NCI-H524 (cell line): ENCODE measurements at places on chromosomes 2 and 18.

DNA sequence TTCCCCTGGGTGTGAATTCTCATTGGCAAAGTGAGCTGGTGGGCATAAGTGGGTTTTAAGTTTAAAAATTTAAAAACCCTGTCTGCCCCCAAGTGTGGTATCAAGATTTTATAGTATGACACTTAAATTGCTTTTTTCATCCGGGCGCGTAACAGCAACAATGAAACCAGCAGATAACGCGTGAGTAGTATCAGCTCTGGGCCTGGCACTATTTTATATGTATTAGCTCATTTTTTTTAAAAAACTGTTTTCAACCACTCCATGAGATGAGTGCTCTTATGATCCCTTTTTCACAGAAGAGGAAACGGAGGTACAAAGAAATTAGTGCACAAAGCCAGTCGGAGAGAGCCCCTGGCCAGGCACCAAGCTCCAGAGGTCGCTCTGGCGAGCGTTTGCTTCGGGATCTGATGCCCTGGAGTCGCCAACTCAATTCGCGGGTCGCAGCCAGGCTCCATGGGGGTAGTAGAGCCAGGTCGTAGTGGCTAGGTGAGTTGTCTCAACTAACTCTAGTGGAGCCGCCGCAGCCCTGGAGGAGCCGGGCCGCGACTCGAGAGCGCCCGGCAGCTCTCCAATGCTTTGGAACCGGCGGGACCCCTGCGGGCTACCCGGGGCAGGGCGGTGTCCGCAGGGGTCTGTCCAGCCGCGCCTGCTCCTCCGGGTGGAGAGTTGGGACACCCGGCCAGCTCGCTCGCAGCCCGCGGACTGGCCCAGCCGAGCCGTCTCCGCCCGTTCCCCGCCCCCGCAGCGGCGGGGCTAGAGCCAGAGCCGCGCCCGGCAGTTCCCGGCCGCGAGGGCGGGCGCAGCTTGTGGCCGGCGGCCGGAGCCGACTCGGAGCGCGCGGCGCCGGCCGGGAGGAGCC is at the start of gene IL1R1:
Gene IL1R1 (plus strand): TSS at position 777 of the 859 bp plus-strand sequence. CDS start 14,979 bp downstream, outside the sequence.
- peak; percentile 16 for DNase-seq

GRCh38 chr2:138708682-138709241 is 71.4 kb downstream of the NXPH2 start:
- DNase-seq = no peak

GRCh38 chr2:230940471-230940815 is 15.4 kb upstream of the GPR55 start:
- DNase-seq = no peak

- no peak for DNase-seq
These were observed 40.8 kb downstream of the RNF152 start for GRCh38 chr18:61851940-61852451.

DNA sequence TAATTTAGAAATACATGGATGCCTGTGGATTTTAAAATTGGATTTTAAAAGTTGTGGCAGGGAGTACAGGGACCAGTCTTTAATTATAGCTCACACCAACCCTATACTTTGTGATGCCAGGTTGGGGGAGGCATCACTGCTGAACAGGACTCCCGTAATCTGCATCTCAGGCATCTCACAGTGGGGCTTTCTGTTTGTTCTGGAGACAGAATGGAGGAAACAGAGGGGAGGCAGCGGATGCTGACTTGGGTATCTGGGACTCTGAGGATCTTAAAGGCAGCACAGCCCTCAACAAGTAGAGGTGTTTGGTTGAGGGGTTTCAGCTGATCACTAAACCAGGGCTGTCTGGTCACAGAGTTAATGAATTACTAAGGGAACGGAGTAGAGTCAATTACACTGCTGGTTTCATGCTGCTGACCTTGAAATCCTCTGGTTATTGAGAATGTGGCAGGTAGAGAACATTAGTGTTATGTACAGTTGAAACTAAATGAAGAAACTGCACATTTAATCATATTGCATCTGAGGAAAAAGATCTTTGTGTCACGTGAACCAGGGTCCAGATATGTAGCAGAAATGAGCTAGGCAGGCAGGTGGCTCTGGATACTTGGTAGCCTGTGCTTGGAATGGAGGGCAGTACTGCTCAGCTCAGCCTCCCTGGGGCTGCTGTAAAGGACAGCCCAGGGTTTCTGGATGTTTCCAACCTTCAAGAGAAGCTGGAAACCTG is 40.3 kb downstream of the FHOD3 start:
- DNase-seq = no peak

DNA sequence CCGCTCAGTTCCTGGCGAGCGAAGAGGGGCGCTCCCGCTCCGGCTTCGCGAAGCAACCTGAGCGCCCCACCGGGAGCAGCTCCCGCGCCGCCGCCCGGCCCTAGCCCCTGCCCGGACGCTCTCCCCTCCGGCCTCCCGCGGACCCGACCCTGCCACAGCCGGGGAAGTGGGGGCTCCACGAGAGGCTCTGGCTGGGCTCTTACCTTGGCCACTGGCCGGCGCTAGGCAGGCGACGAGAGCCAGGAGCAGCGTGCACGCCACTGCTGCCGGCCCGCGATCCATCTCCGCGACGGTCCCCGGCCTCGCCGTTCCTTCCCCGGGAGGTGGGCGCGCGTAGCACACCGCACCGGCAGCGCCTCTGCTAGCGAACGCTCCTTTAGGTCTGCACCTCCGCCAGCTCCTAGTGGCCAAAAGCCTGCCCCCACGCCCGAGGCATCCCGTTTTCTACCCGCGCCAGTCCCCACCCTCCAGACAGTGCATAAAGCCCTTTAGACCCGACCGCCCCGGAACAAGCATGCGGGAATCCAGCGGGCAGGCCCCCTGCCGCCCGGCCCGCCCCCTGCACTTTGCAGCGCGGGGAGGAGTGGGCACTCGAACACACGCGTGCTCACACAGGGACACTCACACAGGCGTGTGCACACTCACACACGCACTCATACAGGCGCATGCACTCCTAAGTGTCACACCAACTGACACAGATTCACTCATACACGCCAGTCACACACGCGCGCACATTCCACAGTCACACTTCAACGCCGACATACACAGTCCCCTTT is at the start of gene LRP2:
Gene LRP2 (minus strand): TSS at position 417 of the 776 bp plus-strand sequence. CDS start 135 bp downstream, at position 282.
- DNase-seq = no peak

GRCh38 chr18:26806224-26806623 is 59.3 kb downstream of the AQP4 start:
- no peak for DNase-seq

DNA sequence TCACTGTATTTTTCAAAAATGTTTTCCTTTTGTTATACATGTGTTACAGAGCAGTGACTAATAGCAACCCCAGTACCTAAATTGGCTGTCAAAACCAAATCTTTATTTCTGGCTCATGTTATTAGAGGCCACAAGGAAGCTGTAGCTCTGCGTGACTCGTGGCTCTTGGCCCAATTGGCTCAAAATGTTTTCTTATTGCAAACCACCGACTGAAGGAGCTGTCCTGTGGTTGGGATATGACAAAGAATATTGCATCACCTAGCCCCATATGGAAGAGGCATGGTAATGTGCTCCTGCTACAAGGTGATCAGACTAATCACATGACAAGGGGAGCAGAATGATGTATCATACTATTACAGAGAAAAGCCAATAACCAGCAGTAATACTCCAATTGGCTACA is 1058.5 kb downstream of the CBLN2 start:
- DNase-seq = no peak

GRCh38 chr2:65914244-65914786 is 481.9 kb upstream of the SPRED2 start:
- DNase-seq = no peak

- no peak for DNase-seq
These were observed 147.2 kb downstream of the TSN start for GRCh38 chr2:121902616-121903015.

- no peak for DNase-seq
These were observed 57.9 kb upstream of the KCNE4 start for GRCh38 chr2:222993920-222994650.

DNA sequence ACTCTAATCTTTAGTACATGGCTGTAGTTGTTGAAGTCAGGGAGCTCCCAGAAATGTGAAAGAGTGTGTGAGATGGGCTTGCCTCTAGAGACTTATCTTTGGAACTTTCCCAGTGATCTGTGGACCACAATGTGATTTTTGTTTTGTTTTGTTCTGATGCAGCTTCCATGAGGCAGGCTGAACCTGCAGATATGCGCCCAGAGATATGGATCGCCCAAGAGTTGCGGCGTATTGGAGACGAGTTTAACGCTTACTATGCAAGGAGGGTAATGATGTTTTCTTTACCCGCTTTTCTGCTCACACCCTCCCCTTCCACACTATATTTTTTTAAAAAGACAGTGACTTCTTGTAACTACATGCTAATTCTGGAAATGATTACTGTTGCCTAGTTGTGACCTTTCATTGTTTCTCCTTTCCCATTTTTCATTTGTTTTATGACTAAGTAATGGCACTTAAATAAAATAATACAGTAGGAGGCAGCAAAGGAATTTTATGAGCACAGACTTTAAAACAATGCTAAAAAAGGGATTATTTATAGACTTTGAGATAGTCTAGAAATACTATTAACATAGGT is 29.3 kb downstream of the BCL2L11 start:
- DNase-seq = no peak

DNA sequence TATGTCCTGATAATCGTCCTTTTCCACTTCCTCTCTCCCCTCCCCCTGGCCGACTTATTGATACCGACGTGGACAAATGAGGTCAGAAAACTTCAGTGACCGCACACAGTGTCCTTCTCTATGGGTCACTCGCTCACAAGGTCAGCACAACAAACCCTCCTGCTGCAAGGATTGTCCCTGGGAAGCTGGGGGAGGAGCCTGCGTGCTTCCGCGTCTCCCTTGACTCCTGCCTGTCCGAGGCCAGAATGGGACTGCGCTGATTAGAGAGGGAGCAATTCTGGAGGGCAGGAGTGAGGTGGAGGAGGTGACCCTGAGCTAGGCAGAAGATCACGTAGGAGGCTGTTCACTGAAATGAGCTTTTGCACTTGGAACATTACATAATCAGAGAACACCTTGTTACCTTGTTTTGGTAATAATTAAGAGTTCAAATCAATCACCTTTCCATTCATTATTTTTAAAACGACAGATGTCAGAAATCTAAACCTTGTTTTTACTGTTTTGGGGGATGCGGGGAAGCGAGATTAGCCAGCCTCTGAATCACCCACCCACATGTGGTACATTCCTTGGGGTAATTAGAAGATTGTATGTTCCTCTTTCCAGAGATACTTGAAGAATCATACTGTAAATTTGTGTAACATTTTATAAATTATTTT is 70.6 kb downstream of the CTAGE1 start:
- DNase-seq = no peak

GRCh38 chr2:196967116-196967515 is 40.6 kb upstream of the PGAP1 start:
- DNase-seq = no peak

- DNase-seq = no peak
These were observed 7.9 kb upstream of the E2F6 start for GRCh38 chr2:11473659-11474433.

- no peak for DNase-seq
These were observed 158.9 kb downstream of the VAPA start for GRCh38 chr18:10072671-10073175.

GRCh38 chr2:19868701-19869580 is 32.8 kb downstream of the TTC32 start:
- DNase-seq = peak; percentile 56

DNA sequence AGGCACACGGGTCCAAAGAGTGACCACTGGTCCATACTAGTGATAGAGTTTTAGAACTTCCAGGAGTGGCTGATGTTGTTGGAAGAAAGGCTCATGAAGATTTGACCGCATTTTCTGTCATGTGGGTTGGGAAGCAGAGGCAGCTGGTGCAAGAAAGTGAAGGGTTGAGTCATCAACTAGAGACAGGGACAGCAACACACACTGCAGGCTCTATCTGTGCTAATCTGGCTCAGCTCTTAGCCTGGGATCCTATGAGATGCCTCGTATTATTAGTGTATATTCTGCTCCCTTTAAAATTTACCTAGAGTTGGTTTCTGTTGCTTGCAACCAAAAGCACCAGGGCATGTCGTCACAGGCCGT is 2.5 kb upstream of the SH3RF3 start:
- DNase-seq = no peak

GRCh38 chr2:128261245-128262128 is 57.2 kb downstream of the HS6ST1 start:
- no peak for DNase-seq

- DNase-seq = no peak
These were observed 213.1 kb downstream of the IKZF2 start for GRCh38 chr2:212938144-212938793.

DNA sequence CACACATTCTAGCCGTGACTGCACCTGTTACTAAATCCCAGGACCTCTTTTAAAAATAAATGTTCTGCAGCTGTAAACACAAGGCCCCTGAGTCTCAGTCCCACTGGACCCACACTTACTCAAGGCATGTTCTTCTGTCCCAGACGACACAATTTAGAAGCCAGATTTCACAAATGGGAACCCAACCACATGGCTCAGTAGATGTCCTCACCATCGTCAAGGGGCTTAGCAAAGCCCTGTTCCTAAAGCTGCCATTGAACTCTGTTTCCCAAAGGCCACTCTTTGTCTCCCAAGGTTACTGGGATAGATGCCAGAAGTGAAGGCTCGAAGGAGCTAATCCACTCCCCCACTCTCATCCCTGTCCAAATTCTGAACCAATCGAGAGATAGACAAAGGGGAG is 301.0 kb downstream of the GALR1 start:
- no peak for DNase-seq

- DNase-seq = no peak
These were observed 32.0 kb downstream of the SLC14A1 start for GRCh38 chr18:45755934-45756333.

- DNase-seq = peak; percentile 7
These were observed 57.4 kb downstream of the RAB31 start for GRCh38 chr18:9765501-9765900.

GRCh38 chr2:152335726-152336118 is 748 bp downstream of the FMNL2 start:
- no peak for DNase-seq

- DNase-seq = no peak
These were observed 98.8 kb downstream of the TRABD2A start for GRCh38 chr2:84781942-84782716.

DNA sequence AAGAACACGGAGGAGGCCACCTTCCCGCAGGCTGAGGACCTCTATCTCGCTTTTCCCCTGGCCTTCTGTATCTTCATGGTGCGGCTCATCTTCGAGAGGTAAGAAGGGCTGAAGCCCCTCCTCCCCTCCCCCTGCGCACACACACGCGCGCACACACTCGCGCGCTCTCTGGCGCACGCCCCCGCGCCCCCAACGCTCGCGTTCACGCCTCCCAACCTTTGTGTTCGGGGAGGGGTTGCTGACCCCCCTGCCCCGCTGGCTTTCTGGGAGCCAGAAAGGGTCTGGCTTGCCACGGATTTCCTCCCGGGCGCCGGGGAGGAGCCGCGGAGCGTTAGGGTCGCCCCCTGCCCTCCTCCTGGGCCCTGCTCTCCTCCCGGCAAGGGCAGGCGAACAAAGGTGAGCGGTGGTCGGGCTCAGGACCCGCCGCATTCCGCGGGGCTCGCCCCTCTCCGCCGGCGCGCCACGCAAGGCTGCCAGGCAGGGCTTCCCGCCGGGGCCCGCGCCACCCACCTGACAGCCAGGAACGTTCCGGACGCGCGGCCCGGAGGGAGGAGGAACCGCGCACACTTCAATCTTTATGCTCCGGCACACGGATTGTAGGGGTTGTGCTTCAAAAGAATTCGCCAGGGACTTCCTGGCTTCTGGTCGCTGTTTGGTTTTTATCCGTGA is 583 bp downstream of the CERS6 start:
- peak; percentile 55 for DNase-seq
